HT-29 (cell line): ENCODE measurements at places on chromosomes 1 and 21. TPM values are rescaled to one million over a fixed set of nuclear protein-coding genes. Genes with fewer than 3 reads are reported as not detected.

The TCHHL1 gene
- not detected in 2 replicates for total RNA-seq

- DNase-seq: no peak
These were observed 901.2 kb downstream of the TTLL7 start for GRCh38 chr1:83097715-83098114.

DNA sequence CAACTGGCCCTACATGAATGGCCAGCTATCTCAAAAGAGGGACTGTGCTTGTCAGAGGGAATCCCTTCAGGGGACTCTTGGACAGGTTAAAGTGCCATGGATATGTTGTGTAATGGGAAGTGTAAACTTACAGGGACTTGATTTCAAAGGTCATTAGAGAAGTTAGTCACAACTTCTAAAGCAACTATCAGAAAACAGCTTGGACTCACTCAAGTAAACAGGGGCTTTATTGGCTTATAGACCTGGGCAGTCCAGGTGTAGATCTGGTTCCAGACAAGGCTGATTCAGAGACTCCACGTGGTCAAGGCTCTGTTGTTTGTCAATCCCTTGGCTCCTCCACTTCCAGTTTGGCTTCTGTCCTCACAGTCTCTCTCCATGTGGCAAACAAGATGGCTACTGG, 2.3 kb downstream of the CRP start:
- no peak for DNase-seq

DNA sequence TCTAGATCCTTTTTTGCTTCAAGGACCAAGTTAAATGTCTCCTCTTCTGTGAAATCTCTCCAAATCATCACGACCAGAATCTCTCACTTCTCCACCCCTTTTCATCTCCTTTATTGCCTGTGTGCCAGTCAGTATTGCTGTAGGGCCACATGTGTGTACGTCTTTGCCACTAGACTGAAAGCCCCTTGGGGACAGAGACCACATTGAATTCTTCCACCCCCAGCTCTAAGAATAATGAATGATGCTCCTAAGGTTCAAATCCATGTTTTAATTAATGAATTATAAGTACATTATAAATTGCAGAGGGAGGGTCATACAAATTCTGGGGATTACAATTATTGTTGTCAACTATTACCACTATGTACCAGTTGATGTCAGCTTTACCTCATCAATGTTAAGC, 343.8 kb downstream of the USP25 start:
- DNase-seq: no peak

DNA sequence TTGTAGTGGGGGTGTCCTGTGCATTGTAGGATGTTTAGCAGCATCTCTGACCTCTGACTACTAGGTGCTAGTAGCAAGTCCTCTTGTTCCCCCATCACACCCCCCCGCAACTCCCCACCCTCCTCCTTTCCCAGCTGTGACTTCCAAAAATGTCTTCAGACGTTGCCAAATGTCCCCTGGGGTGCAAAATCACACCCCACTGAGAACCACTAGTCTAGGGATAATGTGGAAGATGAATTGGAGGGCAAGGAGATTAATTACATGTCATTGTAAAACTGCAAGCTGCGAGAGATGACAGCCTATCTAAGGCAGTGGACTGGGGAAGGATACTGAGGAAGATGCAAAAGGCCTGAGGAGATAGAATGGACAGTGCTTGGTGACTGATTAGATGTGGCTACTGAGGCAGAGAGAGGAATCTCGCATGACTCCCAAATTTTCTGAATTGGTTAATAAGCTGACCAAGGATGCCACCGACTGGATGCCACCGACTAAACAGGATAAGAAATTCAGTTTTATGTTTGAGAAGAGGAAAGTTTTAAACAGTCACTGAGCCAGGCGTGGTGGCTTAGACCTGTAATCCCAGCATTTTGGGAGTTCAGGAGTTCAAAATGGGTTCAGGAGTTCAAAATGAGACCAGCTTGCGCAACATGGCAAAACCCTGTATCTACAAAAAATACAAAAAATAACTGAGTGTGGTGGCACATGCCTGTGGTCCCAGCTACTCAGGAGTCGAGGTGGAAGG, 3.1 kb upstream of the JAK1 start:
- no peak for DNase-seq

GRCh38 chr21:34307991-34308532, 55.7 kb upstream of the KCNE2 start:
- no peak for DNase-seq

The PKP1 gene
- 0.43 and 1.2 TPM in 2 replicates for total RNA-seq

DNA sequence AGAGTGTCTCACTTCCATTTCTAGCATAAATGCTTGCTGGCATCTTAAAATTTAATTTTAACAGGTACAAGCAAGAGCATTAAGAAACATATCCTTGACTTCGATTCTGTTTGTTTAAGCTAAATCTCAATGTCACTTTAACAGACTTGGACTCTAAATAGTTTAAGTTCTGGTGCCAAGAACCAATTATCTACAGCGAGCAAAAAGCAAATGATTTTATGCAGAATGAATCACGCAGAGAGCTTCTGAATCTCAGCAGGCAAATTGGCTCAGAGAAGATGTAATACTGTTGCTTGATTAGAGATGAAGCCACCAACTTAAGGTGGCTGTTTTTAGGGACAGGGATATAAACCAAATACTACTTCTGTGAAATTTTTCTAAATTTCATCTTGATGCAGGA, 117.0 kb upstream of the PLD5 start:
- DNase-seq: no peak

DNA sequence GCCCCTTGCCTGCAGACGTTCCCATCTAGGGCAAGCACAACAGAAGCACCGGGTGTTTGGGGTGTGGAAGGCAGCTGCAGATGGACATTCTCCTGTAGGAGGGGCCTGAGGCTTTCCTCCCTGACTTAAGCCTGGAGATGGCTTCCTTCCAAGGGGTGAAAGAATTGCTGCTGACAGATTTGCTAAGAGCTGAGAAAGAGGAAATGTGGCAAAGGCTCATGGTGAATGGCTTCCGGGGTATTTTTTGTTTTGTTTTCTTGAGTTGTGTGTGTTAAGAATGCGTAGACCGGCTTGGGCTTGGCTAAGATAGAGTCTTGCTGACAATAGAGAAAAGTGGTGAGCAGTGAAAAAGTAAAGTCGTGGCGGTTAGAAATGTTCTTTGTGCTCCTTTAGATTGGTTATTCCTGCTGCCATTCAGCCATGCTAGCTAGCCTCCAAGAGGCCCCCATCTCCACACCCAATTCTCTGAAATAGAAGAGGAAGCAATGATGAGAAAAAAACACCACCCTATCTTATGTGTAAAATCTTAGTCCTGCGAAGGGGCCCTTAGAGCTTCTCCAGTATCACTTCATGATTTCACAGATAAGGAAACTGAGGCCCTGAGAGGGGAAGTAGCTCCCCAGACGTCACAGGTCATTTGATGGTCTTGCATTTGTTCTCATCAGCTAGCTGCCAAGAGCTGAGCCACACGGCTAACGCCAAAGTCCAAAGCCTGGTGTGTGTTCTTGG, 36.9 kb downstream of the EIF2D start:
- no peak for DNase-seq

DNA sequence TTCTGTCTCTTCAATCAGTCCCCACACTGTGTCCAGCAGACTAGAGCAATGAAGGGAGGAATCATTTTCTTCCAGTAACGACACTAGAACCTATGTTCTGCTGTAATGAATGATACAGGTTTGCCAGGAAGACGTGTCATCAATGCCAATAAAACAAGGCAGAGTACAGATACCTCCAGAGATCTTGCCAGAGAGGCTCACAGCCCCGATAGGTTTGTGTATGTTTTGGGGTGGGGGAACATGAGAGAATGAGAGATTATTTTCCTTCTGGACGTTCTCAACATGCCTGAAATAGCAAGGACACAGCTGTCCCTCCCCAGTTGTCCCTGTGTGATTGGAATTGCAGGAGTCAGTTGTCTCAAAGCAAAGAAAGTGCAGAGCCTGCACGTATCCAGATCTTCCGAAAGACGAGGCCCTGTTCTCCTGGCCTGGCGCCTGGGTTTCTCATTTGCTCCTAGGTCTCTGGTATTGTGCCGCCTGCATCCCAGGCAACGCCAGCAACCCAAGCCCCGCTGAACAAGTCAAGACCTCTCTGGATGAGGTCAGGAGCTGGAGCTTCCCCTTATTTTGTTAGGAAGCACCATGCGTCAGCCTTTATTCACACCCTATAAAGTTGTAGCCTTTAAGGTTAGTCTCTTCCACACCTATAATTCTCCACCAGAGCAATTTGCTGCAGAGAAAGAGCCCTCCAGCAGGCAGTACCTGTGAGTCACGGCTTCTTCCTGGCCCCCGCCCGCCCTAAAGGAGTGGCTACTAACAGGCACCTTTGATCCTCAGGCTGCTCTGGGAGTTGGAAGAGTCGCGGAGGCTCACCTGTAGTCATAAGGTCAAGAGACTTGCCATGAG, 130.5 kb downstream of the TOMM20 start:
- DNase-seq: peak; percentile 91

DNA sequence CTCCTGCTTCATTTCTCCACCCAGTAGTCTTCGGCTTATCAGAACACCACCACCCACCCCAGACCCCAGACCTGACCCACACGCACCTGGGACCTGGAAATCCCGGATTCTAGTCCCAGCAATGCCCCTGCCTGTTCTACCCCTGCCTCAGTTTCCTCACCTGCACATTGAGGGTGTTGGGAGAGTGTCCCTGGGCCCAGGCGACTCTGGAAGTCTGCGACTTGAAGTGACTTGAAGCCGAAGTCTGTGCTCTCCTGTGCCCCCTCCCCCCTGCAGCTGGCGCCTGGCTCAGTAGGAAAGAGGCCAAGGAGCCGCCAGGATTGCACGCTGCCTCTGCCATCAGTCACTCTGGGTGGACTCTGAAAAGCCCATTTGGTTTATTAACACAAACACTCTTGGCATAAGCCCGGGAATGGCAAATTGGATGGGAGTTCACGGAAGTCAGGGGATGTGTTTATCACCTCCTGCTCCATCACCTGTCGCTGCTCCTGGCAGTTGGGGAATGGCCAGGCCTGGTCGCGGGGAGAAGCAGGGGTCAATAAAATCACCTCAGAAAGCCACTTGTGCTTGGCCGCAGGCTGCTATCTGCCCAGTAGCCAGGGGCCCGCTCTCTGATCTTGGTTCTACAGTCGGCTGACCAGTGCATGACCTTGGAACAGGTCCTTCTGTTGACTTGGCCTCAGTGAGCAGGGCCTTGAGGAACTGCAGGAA, 132.7 kb downstream of the ACTL8 start:
- DNase-seq: no peak

DNA sequence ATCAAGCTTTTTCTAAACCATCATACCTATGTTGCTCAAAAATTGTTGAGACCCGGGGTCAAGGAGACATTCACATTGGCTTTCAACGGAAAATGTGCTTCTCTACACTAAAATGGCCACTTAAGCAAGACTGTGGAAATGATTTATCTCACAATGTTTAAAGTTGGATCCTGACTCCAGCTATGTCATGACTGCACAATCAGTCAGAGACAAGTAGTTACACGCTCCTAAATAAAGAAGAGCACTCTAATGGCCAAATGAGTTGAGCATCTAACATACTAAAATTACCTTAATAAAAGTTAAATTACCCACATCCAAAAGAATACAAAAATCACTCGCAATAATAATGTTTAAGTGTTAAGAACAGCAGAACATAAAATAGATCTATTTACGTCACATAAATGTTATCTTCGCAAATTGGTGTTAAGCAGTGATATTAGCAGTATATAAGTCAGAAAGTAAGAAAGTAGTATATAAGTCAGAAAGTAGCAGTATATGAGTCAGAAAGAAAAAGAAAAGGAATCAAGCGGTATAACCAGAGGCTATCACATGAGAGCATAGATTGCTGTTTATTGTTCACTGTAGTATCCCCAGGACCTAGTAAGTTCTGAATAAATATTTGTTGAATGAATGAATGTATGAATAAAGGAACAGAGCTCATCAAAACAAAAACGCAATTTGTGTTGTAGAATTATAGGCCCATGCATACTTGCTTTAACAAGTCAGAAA, 28.4 kb downstream of the ZNF281 start:
- no peak for DNase-seq

DNA sequence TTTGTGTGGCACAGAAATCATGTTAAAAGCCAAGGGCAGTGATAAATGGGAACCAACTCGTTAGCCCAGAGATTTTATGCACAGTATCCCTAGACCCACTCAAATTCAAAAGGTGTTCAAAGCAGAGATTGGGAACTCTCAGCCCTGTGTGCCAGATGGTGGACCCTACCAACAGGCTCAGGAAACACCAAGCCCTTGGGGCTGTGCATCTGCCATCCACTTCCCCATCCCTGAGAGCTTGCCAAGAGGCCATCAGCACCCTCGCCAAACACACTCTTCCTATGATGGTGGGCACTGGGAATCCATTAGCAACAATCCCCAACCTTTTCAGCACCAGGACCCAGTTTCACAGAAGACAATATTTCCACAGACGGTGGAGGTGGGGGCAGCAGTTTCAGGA, 194.2 kb upstream of the NFIA start:
- DNase-seq: no peak

DNA sequence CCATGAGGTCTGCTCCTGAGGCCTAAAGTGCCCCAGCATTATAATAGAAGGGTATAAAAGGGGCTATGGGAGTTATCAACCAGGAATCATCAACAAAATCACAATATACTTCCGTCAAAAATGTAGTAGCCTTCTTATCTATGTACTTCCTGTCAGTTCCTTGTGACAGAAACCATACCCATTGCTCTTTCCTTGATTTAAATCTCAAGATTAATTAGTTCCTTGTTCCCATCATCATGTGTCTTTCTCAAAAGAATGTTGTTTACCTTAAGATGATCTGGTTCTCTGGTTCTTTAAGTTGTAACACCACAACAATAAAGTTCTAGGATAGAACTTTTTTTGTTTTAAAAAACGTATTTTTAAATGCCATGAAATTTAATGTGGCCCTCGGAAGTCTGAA, 833.3 kb downstream of the LTN1 start:
- no peak for DNase-seq

The STUM gene
- total RNA-seq: not detected in 2 replicates

DNA sequence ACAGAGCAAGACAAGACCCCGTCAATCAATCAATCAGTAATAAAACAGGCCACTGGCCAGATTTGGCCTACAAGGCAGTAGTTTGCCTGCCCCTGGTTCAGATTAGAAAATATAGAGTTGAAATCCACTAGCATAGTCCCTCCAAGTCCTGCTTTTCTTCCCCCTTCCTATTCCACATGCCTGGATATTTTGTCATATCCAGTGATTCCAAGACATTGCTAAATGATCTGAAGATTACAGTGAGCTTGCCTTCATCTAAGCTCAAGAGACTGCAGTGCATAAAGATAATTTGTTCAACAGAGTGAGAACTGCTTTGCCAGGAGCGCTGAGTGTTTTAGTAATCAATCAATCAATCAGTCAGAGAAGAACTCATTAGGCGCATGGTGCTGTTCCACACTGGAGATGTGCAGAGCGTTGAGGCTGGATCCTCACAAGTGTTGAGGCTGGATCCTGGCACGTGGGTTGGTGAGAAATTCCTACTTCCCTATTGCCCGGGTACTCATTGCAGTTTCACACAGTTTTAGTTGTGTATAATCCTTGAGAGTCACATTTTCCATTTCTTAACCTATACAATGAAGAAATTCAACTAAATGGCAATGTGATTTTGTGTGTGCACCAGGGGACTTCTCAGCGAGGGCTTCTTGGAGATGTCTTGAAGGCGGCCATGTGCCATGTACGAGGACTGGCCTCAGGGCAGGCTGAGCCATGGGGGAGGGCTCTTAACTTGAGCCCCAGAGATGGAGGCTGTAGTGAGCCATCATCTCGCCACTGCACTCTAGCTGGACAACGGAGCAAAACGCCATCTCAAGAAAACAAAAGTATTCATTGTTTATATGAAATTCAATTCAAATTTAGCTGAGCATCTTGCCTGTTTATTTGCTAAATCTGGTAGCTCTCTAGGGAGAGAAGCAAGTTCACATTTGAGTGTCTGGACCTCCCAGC, 76.3 kb downstream of the TOMM20 start:
- no peak for DNase-seq

GRCh38 chr1:54167422-54168139, 14.8 kb upstream of the CDCP2 start:
- DNase-seq: no peak

The WNT9A gene
- not detected in 2 replicates for total RNA-seq
